ENCODE measurements at places on chromosomes 5 and 9.

GRCh38 chr5:154850255-154851062 is at the start of gene FAXDC2:
FAXDC2 (minus strand) TSS chr5:154850603; CDS start chr5:154838178, 12,425 bp downstream.
- no peak for DNase-seq

DNA sequence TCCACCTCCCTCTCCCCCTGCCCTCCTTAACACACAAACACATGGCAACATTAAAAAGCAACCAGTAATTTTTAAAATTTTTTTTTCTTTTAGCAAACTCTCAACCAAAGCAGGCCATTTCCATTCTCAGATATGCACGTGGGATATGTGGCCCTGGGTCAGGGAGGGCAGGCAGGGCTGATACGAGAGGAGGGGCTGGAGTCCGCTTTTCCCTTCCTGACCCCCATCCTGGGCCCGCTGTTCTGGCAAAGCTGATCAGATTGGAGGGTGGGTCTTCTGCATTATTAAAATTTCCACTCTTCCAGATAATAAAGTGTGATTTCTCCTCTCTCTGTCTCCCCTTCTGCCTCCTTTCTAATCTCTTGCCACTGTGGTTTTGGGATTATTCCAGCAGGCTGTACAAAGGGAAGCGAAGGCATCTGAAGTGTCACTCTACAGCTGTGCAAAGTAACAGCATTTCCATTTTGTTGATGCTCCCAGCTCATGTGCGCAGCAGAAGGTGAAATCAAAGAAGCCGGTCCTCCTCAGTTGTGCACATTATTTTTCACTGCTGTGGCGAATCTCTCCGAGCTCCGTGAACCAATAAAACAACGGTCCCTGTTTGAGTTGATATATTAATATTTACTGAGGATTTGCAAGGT is 12.0 kb downstream of the IRX1 start:
- no peak for DNase-seq

- no peak for DNase-seq
These were observed 24.1 kb downstream of the OR2K2 start for GRCh38 chr9:111305914-111306313.

DNA sequence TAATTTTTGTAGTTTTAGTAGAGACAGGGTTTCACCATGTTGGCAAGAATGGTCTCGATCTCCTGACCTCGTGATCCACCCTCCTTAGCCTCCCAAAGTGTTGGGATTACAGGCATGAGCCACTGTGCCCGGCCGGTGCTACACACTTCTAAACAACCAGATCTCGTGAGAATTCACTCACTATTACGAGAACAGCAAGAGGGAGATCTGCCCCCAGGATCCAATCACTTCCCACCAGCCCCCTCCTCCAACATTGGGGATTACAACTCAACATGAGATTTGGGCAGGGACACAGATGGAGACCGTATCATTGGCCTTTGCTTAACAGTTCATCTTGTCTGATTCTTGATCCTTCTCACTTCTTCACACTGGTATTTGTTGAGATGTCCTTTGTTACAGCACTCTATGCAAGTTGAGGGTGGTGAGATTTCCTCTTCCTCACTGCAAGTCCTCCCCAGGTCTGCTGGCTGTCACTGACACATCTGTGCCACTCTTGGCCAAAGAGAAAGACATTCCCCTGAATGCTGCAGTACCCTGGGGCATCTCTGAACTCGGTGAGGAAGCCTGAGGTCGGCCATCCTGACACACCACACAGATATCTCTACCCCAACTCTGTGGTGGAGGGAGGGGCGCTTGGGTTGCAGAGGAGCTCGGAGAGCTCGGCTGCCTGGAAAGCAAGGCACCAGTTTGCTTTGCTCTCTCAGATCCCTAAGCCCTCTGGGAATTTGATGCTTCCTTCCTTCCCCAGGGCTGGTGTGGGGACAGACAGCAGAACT is 4.2 kb upstream of the SUB1 start:
- DNase-seq = no peak

DNA sequence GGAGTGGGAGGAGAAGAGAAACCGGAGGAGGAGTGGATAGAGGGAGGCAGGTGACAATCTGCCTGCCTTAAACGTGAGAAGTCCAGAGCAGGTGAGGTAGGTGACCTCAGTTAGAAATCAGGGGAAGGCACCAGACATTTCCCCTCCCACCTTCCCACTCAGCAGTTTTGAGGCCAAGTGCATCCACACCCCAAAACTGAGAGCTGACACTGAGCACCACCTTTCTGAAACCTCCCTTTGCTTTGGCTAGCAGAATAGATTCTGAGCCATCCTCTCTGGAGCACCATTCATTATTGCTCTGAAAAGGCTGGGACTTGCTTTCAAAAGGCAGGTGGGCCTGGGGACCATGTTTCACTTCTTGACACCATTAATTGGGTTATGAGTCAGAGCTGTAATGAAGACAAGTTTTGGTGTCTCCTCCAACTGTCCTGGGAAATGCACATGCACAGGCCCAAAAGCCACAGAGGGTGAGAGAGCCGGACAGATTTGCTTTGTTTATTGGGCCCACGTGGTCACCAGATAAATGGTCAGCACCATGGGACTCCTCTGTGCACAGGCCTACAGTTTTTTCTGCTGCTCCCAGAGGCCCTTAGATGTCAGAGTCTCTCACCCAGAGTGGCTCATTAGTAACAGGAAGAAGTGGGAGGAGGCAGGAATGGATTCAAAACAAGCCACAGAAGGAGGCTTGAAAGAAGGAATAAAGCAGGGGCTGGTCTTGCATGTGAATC is 314.7 kb downstream of the TLE1 start:
- no peak for DNase-seq

- no peak for DNase-seq
These were observed 80.7 kb upstream of the MPDZ start for GRCh38 chr9:13360188-13360587.

DNA sequence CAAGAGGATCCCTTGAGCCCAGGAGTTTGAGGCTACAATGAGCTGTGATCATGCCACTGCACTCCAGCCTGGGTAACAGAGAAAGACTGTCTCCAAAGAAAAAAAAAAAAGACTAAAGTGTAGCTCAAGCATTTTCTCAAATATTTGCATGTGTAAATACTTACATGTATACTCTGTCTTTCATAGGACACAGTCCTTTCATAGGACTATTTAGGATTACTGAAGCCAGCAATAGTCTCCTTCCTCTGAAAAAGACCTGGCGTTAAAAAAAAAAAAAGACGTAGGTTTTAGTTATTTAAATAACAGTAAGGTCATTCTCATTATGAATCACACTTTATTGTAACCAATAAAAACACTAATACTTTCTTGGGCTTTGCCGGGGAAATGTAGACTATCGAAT is 29.9 kb downstream of the HSDL2 start:
- no peak for DNase-seq

DNA sequence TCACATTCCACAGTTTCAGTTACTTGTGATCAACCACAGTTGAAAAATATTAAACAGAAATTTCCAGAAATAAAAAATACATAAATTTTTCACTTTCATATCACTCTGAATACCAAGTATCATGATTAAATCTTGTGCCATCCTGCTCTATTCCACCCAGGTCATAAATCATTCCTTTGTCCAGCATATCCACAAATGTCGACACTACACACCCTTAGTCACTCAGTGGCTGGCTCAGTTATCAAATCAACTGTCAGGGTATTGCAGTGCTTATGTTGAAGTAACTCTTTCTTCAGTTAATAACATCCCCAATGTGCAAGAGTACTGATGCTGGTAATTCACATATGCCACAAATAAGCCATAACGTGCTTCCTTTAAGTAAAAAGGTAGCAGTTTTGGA is 115.7 kb downstream of the FBXL17 start:
- no peak for DNase-seq

DNA sequence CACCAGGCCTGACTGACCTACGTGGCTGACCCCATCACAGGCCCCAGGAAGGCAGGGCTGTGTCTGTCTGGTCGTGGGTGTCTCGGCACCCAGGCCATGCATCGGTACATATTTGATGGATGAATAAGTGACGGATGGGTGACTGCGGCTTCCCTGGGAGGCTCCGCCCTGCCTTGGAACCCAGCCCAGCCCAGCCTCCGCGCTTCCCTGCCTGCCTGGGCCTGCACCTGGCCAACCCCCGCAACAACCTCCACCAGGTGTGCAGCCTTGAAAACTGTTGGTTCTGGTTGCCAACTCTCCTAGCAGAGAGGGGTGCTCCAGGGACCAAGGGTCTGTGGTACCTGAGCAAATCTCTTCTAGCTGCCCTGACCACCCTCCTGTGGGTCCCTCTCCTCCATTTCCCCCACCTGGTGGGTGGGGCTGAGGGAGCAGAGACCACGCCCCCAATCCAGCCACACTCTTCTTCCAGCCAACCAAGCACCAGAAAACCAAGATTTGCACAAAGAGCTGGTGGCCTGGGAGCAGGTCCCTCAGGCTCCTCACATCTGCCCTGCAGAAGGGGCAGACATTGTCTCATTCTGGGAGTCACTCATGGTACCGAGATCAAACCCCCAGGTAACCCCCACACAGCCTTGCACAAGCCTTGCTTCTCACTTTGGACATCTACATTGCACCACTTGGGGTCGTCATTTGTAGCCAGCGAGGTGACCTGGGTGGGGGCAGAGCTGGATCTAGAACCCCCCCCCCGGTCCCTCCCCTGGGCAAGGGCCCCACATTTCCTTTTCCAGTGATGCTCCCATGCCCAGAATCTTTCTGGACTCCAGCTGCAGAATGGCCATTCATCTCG is 100.6 kb upstream of the IER5L start:
- DNase-seq = no peak

DNA sequence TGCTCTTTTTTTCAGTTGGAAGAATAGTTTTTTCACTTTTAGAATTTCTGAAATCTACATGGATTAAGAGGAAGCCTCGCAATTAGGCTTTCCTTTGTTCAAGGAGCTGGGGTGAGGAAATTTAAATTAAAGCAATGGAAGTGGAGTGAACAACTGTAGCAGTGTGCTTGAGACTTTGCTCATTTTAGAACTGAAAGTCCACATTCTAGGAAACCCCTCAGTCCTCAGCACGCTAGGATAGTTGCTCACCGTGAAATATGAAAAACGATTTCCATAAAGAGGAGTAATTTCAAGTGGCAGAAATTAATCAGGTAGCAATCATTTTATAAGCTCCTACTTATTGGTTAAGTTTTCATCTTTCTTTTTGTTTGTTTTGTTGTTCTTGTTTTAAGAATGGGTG is 243.0 kb upstream of the ITGA1 start:
- no peak for DNase-seq

DNA sequence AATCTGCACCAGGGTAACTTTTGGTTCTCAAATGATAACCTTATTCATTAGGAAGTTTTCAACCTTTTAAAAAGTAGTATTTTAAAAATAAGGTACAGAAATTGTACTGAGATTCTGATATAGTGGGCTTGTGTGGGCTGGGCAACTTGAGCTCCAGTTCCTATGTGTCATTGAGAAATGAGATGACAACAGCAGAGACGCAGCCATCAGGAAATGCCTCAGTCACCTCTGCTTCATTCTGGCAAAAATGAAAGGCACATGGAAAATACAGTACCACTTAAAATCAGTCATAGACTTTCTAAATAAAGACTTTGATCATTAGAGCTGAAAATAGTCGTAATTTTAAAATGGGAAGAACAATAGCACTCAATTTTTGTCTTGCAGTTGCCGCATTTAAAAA is 480.2 kb downstream of the PLK2 start:
- no peak for DNase-seq
